Activated naive CD4-positive, alpha-beta T cell treated with Interleukin-2 at 50 U/mL for 16 hours (primary cell): ENCODE measurements at places on chromosomes 7 and 10.

- DNase-seq, result no peak
These were observed 58.6 kb downstream of the SND1 start for GRCh38 chr7:127710635-127711034.

DNA sequence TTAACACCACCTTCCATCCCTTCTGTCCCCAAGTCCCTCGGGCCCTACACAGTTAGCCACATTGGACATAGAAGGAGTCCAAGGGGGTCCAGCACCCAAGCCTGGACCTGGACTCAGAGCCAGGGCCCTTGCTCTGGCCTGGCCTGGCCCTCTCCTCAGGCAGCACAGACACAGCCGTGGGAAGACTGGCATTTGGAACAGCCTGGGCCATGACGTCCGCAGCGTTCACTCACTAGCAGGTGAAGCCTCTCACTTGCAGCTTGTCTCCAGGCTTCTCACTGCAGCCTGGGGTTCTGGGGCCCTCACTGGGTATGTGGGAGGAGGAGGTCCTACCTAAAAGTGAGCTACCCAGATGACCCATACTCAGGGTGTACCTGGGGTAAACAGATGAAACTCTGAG is 33.7 kb upstream of the AQP1 start:
- no peak for DNase-seq

DNA sequence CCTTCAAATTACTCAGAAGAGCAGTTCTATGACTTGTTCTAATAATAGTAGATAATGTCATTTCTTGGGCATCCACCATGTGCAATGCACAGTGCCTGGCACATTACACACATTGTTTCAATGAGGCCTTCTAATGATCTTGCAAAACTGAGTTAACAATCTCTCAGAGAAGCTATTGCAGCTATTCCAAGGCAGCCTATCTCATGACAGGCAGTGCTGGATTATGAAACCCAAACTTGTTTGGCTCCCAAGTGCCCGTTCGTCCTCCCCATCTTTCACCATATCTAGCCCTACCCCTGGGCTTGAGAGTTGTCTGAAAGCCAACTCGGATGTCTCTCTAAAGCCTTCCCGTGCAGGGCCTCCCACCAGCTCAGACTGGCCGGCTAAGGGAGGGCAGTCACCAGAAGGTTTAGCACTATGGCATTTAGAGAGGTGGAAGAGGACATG is 405.1 kb downstream of the PLXNA4 start:
- no peak for DNase-seq

- DNase-seq, result peak; percentile 52
These were observed 1.8 kb upstream of the CCDC6 start for GRCh38 chr10:59907918-59908807.

DNA sequence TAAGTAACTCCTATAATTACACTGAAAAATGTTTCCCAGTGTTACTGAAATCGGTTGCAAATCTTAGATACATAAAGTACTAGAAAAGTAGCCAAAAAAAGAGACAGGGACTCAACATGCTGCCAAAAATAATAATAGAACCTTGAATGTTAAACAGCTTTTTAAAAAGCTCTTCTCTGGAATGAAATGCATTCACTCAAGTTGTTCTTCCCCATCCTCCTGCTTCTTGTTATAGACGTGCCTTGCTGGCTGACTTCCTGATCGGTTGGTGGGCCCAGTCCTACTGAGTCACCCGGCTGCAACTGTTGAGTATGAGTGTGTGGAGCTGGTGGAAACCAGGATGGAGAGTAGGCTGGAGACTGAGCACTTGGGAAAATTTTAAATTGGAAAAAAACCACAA is 30.6 kb upstream of the RAPGEF5 start:
- DNase-seq, result no peak

DNA sequence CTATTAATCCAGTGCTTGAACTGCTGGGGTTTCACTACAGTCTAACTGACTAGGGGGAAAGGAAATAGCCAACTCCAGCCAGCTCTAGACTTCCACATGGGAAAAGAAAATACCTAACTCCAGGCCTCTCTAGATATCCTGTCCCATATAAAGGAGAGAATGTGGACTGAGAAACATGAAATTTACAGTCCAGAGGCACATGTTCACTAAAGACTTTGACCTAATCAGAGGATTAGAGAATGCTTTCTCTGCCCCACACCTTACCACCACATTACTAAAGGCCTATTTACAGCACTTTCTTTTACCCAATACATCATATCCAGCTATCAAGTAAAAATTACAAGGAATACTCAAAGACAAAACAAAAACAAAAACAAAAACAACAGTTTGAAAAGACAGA is 164.2 kb downstream of the PCLO start:
- DNase-seq, result no peak

DNA sequence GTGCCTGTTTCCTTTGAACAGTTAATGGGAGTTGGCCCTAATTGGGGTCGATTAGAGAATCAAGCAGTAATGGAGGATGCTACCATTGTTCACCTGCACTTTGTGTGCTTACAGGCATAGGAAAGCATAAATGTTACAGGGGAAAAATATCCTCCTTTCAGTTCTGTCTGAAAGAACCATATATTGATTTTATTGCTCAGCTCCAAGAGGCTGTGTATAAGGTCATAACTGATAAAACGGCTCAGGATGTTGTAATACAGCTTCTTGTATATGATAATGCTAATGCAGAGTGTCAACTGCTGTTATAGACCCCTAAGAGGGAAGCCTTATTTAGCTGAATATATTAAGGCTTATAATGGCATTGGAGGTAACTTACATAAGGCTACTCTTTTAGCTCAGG is 32.9 kb upstream of the AKR1C2 start:
- no peak for DNase-seq

- no peak for DNase-seq
These were observed 57.1 kb upstream of the IGFBP3 start for GRCh38 chr7:45978010-45978681.

DNA sequence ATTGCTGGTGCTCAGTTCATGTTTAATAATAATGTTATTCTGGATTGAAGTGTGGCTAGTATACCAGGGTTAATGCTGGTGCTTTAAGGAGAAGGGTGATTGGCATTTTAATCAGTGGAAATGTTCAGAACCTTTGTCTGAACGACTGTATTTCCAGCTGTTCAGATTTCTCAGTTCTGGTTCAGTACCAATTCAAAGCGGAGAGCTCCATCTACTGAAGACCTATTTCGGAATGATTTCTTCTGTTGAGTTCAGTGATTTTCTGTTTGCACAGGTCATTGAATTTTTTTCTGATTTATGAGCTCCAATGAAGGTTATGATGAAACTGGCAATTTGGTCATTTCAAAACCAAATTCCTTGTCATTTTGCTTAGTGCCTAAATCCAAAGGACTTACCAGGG is 160.1 kb downstream of the EXOC4 start:
- no peak for DNase-seq

DNA sequence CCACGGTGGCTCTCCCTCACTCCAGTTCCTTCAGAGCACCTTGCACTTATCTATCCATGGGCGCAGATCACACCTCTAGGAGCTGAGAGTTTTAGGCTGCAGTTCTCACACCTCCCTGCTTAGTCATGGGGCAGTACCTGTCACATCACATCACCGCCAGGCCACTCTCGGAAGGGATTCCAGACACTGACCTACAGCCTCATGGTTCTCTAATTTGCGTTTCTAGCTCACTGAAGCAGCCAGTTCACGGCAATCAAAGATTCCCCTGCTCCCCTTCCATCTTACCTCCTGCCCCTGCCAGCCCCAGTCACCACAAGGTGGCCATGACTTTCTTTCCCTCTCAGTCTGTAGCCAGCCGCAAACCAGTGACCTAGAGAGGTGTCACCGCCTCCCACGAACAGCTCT is 34.2 kb downstream of the ADRB1 start:
- no peak for DNase-seq

DNA sequence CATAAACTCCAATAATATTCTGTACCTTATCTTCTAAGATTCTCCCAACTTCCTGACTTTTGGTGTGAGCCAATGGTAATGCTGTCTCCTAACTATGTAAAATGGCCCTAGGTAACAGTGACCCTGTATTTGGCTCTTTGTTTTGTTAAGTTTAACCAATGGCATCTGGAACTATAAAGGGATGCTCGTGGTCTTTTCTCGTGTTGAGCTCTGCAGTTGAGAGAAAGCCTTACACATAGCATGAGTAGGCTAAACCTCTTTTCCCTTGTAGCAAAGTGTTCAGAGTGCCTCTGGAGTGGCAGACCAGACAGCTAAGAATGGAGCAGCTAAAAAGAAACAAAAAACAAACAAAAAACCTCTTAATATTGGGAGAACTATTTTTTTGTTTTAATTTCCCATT is 5.2 kb downstream of the TES start:
- DNase-seq, result no peak

DNA sequence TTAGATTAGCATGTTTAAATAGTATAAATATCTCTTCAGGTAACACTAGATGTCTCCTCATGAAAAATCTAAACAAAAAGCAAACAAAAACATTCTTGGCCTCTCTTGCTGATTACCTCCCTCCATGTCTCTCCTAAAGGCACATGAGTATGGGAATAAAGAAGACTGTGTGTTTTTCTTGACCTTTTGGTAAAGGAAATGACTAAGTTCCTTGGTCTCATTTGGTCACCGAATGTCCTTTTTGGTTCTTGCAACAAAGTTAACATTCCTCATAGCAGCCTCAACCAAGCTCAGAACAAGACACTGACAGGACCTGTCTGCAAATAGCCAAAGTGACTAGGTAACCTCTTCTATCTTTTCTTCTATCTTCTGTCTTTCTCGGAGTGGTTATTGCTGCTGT is 35.5 kb downstream of the POM121L12 start:
- DNase-seq, result no peak

DNA sequence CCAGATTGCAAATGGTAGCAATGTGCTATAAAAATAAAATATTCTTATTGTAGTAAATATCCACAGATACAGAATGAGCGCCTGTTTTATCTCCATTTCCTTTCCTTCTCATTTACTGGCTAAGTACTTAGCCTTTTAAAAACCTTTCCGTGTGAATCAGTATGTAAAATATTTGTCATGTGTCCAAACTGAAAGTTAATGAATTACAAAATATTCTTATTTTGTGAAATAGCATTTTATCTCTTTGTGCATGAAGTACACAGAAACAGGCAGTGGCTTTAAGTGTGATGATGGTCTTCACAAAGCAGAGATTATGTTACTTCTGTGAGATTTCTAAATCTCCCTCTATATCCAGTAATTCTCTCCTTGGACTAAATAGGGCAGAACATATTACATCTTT is 56.7 kb upstream of the KIAA1217 start:
- no peak for DNase-seq

GRCh38 chr7:12821746-12822145 is 134.3 kb downstream of the ARL4A start:
- no peak for DNase-seq

GRCh38 chr10:104445359-104445758 is 91.7 kb downstream of the CFAP58 start:
- no peak for DNase-seq

DNA sequence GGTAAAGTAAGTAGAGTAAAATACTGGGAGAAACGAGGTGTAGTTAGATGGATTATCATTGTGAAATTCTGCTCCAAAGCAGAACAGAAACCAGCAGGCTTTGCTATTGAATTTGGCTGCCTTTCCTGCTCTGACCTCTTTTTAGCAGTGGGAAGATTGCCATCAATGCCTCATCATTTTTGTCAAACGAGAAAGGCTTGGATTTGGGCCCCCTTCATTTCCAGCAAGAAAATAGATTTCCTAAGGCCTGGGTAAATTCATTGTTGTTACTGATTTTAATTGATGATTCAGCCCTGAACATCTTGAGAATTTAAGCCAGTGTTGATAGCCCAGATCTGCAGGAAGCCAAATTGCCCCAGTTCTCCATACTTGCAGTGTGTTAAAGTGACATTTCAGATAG is 35.2 kb upstream of the ASAH2 start:
- no peak for DNase-seq

DNA sequence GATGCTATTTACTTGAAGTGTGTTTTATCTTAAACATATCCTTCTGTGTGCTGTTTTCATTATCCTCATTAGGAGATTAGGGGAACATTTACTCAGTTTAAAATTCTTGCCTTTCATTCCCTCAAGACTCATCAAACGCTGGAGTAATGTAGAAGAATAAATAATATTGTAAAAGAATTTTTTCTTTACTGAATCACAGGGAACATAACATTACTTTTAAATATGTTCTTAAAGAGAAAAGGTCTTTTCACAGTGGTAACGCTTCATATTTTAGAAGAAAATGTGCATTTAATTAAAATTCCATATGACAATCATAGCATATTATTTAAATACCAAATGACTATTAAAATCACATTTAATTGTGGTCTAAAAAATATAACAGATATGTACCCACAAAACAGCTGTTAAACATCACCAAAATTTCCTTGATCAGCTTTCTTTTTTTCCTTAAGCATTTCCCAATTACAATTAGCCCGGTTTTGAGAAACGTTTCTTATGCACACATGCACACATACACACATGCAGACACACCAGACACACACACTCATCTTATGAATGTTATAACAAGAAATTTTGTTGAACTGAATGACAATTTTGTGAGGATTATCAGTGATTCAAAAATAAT is 102.0 kb upstream of the GLI3 start:
- DNase-seq, result no peak

- no peak for DNase-seq
These were observed 16.0 kb downstream of the TET1 start for GRCh38 chr10:68576118-68576517.

DNA sequence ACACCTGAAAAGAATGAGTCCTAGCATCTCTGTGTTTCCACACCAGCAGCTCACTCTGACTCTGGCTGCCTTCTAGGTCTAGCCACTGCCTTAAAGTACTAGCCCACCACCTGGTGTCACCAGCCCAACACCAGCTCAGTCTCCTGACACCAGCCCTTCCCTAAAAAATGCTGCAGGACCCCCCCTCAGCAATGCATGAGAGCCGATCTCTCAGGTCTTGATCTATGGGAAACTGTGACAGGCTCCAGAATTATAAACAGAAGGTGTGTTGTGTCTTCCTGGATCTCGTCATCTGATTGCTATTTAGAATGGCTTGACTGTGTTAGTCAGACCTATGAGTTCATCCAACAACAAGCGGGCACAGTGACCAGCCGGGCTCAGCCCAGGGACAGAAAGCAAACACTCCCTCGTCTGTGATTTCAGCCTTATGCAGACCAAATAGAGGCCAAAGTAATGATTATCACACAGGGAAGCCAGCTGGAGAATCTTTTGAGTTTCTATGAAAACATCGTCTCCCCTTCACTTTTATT is 66.6 kb downstream of the CUBN start:
- no peak for DNase-seq

DNA sequence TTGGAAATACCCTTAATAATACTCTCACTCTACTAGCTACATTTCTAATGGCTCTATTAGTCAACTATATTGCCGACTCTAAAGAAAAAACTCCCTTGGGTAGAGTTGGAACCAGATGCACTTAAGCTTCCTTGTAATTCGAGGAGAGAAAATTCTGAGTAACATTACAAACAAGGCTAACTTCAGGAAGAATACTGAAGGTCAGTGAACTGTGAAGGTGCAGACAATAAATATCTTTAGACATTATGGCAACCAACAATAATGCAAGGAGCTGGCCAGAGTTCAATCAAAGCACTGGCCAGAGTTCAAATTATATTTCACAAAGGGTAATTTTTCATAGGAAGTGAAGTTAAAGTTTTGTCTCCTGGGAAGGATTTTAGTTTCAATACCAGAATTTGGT is 40.7 kb upstream of the MRLN start:
- DNase-seq, result no peak
